ENCODE measurements at places on chromosomes 3 and 15. TPM values are rescaled to one million over a fixed set of nuclear protein-coding genes. Genes with fewer than 3 reads are reported as not detected.

- no peak overlapping the region for H3K4me3 ChIP-seq
- no peak for DNase-seq
- H3K27me3 ChIP-seq, result no peaks in the 10 kb centered on the region
- no peaks in the 10 kb centered on the region for H3K36me3 ChIP-seq
- peaks cover 72% of the 10 kb centered on the region for H3K4me1 ChIP-seq
These were observed 67.2 kb downstream of the CRTC3 start for GRCh38 chr15:90596943-90597342.

DNA sequence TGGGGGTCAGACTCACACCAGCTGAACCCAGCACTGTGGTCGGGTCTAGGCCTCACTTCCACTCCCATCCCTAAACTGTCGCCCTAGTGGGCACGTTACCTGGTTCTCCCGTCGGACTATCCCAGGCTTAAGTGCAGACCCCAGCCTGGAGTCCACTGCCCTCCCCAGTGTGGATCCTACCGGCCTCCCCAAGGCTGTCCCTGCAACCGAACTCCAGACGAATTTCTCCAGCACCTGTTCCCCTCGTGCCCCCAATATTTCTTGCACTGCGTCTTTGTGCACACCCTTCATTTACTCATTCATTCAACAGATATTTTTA is 26.5 kb downstream of the SLC41A3 start:
- DNase-seq, result no peak
- no peaks in the 10 kb centered on the region for H3K36me3 ChIP-seq
- H3K4me3 ChIP-seq, result no peak overlapping the region
- no peaks in the 10 kb centered on the region for H3K4me1 ChIP-seq
- no peaks in the 10 kb centered on the region for H3K27me3 ChIP-seq

DNA sequence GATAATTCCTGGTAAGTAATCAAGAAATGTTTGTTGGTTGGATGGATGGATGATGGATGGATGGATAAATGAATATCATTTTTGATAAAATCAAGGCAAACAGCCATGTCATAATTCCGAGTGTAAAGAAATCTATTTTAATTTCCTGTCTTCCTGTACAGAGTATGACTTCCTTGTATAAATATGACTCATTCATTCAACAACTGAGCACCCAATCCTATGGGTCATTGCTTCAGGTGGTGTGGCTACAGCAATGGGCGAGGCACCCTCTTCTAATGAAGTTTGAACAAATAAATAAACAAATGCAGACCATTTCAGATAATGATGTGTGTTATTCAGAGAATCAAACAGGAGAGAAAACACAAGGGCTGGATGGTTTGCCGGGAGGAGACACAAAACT is 198.7 kb downstream of the TNIK start:
- H3K36me3 ChIP-seq, result no peaks in the 10 kb centered on the region
- peaks cover 13% of the 10 kb centered on the region for H3K4me1 ChIP-seq
- H3K4me3 ChIP-seq, result no peak overlapping the region
- no peaks in the 10 kb centered on the region for H3K27me3 ChIP-seq
- no peak overlapping the region for H3K27ac ChIP-seq

DNA sequence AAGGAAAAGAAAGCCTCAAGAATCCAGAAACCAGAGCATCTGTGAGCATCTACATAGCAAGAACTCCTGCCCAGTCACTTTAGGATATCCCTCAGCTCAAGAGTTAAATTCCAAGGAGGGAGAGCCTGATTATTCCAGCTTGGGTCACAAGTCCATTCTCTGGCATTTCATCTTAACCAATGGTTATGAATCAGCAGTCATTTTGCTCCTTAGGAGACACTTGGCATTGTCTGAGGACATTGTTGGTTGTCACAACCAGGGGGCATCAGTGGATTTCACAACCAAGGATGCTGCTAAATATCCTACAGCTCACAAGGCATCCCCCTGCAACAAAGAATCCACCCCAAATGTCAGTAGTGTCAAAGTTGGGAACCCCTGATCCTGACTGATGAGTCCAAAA is 51.0 kb upstream of the LMCD1 start:
- no peak overlapping the region for H3K4me3 ChIP-seq
- DNase-seq, result no peak
- H3K27ac ChIP-seq, result no peak overlapping the region

DNA sequence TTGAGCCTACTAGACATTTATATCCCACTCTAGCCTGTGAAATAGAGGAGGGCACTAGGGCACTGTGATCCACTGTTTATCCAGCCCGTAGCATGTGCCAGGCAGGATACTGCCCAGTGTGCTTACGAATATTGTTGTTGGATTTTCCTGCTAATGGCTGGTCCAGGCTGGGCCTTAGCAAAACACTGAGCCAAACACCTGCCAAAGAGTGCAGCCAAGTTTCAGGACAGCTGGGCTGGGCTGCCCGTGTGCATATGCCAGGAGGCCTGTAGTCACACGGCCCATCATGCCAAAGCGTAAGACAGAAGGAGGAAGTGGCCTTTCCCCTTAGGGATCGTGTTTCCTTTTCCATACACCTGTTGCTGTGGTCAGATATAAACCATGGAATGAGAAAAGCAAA is 54.5 kb upstream of the ABHD10 start:
- peaks cover 11% of the 10 kb centered on the region for H3K36me3 ChIP-seq
- no peaks in the 10 kb centered on the region for H3K4me1 ChIP-seq
- H3K27me3 ChIP-seq, result no peaks in the 10 kb centered on the region
- no peak overlapping the region for H3K4me3 ChIP-seq
- no peak for DNase-seq
- H3K27ac ChIP-seq, result peak overlapping the region; percentile 50

DNA sequence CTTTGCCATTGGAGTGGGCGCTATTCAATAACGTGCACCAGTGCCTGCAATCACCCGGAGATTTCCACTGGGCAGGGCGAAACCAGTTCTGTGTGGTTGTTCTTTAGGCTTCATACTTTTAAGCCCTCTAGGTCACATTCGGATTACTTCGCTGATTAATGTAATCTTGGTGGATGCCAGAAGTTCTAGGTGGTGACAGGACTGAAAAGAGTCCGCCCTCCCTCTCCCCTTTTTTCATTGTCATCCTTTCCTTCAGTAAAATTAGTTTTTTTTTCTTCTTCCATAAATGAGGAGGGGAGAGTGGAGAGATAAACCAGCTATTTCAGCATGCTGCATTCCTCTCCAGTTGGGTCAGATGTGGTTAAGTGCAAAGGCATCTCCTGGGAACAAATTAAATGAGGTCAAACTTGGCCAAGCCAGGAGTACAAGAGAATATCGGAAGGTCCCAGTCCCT is 2.3 kb upstream of the SLC2A2 start:
- no peak overlapping the region for H3K27ac ChIP-seq
- DNase-seq, result peak; percentile 3
- H3K4me1 ChIP-seq, result no peaks in the 10 kb centered on the region
- H3K4me3 ChIP-seq, result no peak overlapping the region
- H3K27me3 ChIP-seq, result peaks cover 37% of the 10 kb centered on the region

GRCh38 chr3:61078048-61078752 is 173.1 kb downstream of the FHIT start:
- H3K27ac ChIP-seq, result no peak overlapping the region
- H3K27me3 ChIP-seq, result no peaks in the 10 kb centered on the region
- DNase-seq, result no peak
- H3K36me3 ChIP-seq, result no peaks in the 10 kb centered on the region
- H3K4me1 ChIP-seq, result no peaks in the 10 kb centered on the region
- no peak overlapping the region for H3K4me3 ChIP-seq

DNA sequence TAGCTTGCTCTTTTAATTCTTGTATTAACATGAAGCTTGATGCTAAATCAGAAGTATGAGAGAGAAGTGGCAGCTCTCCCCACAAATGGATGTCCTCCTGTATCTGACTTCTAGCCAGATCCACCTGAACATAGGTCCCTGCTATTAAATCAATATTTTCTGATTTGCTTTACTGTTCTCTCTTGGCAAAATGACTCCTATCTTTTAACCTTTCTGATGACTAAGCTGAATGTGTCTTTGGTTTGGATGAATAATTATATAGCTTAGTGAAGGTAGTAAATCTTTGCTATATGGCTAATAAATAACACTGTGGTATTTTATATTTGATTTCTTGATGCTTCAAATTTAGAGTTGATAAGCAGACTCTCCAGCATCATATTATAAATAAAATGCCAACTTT is 28.3 kb upstream of the ARL14 start:
- no peak for DNase-seq
- no peaks in the 10 kb centered on the region for H3K27me3 ChIP-seq
- no peak overlapping the region for H3K27ac ChIP-seq
- no peaks in the 10 kb centered on the region for H3K36me3 ChIP-seq

GRCh38 chr3:194231929-194232832 is 96.2 kb downstream of the HES1 start:
- no peak overlapping the region for H3K27ac ChIP-seq
- no peaks in the 10 kb centered on the region for H3K27me3 ChIP-seq
- no peak overlapping the region for H3K4me3 ChIP-seq

DNA sequence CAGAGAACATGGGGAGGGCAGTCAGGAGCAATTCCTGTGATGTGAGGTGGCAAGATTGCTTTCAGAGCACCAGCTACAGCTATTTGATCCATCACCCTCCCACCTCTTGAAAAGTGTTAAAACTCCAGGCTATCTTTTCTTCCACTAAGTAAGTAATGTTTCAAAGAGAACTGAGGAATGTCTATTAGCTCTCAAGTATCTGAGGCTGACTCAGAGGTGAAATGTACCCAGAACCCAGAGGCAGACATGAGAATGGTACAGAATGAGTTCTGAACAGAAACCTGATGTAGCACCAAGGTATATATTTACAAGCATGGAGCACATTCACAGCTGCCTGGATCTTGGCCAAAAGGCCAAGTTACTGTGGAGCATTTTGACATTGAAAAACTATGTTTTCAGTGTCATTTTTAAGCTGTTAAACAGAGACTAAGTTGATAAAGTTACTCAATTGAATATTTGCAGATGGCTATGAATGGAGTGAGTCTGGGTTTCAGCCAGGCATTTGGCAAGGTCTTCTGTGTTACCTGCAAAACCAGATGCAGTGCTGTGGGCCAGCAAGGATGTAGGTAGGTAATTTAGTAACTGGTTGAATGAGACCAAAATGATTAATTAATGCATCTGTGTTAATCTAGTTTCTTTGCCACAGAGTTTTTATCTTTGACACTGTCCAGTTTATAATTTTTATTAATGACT is 227.7 kb upstream of the CD96 start:
- no peaks in the 10 kb centered on the region for H3K27me3 ChIP-seq
- DNase-seq, result peak; percentile 36
- H3K27ac ChIP-seq, result peak overlapping the region; percentile 40
- peaks cover 11% of the 10 kb centered on the region for H3K4me1 ChIP-seq

DNA sequence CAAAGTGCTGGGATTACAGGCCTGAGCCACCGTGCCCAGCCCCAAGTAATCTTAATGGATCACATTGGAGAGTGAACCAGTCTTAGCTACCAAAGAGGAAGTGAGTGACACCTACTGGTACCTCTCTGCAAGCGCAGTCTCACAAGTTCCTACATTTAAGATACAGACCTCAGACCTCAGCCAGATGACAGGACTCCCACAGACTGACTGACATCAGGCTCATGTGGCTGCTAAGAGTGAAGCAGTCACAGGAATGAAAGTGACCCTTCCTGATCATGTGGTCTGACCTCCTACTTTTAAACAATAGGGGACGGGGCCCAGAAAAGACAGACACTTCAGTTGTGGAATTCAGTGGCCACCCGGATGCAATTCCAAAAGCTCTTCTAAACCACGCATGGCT is 36.3 kb upstream of the GNB5 start:
- DNase-seq, result peak; percentile 34
- H3K4me3 ChIP-seq, result no peak overlapping the region
- no peaks in the 10 kb centered on the region for H3K4me1 ChIP-seq
- H3K27ac ChIP-seq, result no peak overlapping the region

GRCh38 chr15:72285927-72286516 is 13.7 kb upstream of the PARP6 start:
- DNase-seq, result peak; percentile 28
- no peak overlapping the region for H3K4me3 ChIP-seq
- H3K27ac ChIP-seq, result no peak overlapping the region
- H3K4me1 ChIP-seq, result no peaks in the 10 kb centered on the region
- H3K36me3 ChIP-seq, result no peaks in the 10 kb centered on the region
- no peaks in the 10 kb centered on the region for H3K27me3 ChIP-seq

DNA sequence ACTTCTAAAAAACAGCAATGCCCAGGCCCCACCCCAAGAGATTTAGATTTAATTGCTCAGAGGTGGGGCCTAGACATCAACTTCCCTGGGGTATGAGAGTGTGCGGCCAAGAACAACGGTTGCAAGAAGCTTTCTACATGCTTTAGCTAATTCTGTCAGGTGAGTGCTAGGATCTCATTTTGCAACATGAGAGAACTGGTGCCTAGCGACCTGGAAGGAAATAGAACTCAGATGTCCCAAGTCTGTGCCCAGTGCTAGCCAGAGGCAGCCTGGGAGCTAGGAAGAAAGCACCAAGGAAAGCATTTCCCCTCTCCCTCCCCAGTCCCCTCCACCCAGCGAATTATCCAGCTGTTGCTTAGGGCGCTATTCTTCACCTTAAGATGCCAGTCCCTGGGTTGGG is 22.9 kb upstream of the HRH1 start:
- no peaks in the 10 kb centered on the region for H3K27me3 ChIP-seq
- DNase-seq, result no peak
- H3K36me3 ChIP-seq, result no peaks in the 10 kb centered on the region
- no peak overlapping the region for H3K4me3 ChIP-seq
- H3K4me1 ChIP-seq, result no peaks in the 10 kb centered on the region

GRCh38 chr3:125433611-125434041 is 58.5 kb upstream of the ZNF148 start:
- no peak for DNase-seq
- H3K4me3 ChIP-seq, result no peak overlapping the region
- H3K27ac ChIP-seq, result no peak overlapping the region
- no peaks in the 10 kb centered on the region for H3K36me3 ChIP-seq
- H3K27me3 ChIP-seq, result no peaks in the 10 kb centered on the region

DNA sequence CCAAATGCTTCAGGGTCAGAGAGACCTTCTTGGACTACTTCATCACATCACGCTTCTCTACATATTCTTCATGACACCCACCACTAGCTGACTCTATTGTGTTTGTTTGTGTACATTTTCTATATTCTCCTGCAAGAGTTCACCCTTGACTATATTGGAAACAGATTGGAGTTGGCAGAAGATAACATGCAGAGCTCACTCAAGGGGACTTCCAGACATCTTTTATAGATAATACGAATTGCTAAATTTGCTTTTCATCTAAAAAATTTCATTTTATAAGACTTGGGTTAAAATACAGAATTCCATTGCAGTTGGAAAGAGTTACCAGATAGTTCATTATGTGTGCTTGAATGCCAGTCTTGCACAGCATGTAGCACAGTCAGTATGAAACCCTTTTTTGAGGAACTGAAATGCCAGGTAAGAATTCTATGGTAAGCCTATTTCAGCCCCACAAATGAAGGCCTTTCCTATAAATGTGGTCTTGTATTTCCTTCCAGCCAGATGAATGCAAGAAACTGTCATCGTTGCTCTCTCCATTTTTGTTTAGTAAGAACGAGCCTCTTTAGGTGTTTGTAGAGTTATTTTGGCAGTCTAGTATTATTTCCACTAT is 177.6 kb downstream of the GHSR start:
- no peak overlapping the region for H3K4me3 ChIP-seq
- peaks cover 4% of the 10 kb centered on the region for H3K4me1 ChIP-seq
- H3K36me3 ChIP-seq, result peaks cover 69% of the 10 kb centered on the region
- DNase-seq, result no peak

- DNase-seq, result no peak
- no peak overlapping the region for H3K27ac ChIP-seq
- H3K4me3 ChIP-seq, result no peak overlapping the region
- no peaks in the 10 kb centered on the region for H3K36me3 ChIP-seq
- no peaks in the 10 kb centered on the region for H3K4me1 ChIP-seq
- no peaks in the 10 kb centered on the region for H3K27me3 ChIP-seq
These were observed 11.8 kb downstream of the SLC12A8 start for GRCh38 chr3:125200731-125201139.

The CHRNA7 gene
- 1.2 TPM for total RNA-seq

The ZNF501 gene
- 5.3 TPM for total RNA-seq

The TM4SF1 gene
- 283 TPM for total RNA-seq

The NEK11 gene
- total RNA-seq, result 9.6 TPM

The NRG4 gene
- 0.58 TPM for total RNA-seq

Data from left lung (tissue), 14 donors.